ENCODE measurements at places on chromosomes 6 and 20.

- peak; percentile 82 for DNase-seq
Measured at GRCh38 chr20:47682028-47682783, 103.1 kb downstream of the SULF2 start.

- no peak for DNase-seq
Measured at GRCh38 chr6:168584671-168585070, 143.7 kb downstream of the SMOC2 start.

DNA sequence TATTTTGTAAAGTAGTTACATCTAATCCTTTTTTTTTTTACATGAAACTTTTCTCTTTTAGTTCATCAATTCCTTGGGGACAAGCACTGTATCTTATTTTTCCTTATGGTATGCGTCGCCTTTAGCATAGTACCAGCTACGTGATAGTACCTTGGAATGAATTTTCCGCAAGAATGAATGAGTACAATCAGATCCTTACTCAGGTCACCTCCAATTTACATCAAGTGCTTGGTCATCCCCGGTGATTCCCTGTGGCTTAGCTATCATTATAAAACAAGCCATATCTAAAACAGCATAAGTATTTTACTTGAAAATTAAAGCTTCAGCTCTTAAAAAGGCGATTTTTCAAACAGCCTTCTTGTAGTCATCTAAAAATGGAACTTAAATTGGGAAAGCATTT lies 680.4 kb upstream of the MAP3K7 start:
- DNase-seq: no peak

GRCh38 chr20:9440892-9441291 lies 73.5 kb upstream of the LAMP5 start:
- no peak for DNase-seq

DNA sequence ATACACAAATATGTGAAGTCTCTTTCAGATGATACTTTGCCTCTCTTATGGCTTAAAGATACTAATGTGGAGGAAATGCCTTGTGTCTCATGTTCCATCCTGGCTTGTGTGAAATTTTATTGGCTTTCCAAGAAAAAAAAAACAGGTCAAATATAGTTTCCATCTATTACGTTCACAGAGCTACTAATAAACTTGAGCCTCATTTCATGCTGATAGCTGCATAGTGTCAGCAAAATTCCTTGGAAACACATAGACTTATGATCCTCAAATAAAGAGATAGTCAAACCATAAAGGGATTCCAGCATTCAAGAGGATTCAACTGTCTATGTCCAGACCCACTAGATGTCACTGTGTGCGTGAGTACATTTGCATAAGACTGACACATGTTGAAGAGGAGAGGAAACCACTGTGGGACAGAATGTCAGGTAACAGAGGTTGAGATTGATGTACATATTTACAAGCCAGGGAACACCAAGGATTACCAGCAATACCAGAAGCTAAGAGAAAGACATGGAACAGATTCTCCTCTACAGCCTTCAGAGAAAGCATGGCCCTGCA lies 266.6 kb downstream of the COL12A1 start:
- DNase-seq: no peak

DNA sequence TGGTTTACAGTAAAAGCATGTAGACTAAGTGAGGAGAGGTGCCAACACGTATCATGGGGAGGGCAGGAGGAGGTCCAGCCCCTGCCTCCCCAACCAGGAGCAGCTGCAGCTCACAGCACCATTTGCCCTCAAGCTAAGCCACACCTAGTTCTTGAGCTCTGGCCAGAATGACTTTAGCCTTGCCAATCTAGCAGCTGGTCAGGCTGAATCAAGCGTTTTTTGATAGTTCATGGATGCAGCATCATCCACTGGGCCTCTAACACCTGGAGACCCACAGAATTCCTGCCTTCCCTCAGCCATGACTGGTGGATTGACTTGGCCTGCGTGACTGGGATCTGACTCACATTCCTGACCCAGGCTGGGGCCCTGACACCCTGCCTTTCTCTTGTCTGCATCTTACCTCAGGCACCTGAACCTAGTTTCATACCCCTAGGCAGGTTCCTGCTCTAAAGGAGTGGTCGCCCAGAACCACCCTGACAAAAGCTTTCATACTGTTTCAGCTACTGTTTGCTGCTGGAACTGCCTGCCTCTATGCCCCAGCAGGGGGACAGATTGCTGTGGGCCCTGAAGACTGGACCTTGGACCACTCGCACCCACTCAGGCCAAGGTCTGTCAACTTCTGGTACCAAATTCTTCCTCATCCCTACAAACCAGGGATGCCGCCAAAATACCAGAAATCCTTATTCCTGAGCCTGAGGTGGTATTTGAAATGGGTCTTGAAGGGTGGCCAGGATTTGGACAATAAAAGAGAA lies 122.3 kb downstream of the QRSL1 start:
- no peak for DNase-seq

DNA sequence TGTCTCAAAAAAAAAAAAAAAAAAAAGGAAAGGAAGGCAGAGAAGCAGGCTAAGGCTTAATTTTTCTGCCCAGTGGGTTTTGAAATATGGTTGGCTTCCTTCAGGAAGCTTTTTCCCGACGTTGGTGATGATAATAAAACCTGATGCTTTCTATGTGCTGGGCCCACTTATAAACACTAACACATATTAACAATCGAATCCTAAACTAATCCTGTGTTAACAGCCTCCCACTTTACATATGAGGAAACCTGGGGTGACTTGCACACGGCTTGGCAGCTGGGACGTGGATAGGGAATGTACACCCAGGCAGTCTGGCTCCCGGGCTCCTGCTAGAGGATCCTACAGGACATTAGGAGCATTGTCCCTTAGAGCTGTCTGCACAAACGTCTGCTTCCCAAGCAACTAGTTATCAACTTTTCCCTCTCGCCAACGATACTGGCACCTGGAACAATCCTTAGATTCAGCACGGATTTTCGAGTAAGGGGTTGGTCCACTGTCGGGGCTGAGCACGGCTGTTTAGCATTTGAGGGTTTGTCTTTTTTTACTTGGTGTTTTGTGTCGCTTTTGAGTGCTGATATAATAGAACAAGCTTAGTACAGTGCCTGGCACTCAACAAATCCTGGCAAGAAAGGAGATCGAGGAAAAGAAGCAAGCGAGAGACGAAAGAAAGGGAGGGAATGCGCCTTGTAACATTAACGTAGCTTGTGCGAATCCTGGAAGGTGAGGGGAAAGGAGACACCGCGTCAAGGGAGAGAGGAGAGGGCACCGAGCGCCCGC lies 622 bp upstream of the KIZ start:
- peak; percentile 82 for DNase-seq

DNA sequence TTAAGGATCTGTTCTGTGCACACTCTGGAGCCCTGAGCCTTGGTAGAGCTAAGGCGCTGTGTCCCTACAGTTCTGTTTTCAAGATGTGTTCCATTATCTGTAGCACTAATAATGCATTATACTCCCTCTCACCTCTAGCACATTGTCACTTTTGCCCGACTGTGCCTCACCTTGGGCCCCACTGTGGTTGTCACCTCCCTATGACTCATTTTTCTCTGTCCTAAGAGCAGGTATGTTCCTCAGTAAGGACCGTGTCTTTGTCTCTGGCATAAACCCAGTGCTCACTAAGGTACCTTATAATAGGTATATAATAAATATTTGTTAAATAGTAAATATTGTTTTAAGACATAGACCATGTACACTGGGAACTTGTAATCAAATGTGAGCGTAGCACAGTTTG lies 942.5 kb upstream of the CITED2 start:
- no peak for DNase-seq

- no peak for DNase-seq
Measured at GRCh38 chr6:149278997-149279396, 38.5 kb upstream of the TAB2 start.

DNA sequence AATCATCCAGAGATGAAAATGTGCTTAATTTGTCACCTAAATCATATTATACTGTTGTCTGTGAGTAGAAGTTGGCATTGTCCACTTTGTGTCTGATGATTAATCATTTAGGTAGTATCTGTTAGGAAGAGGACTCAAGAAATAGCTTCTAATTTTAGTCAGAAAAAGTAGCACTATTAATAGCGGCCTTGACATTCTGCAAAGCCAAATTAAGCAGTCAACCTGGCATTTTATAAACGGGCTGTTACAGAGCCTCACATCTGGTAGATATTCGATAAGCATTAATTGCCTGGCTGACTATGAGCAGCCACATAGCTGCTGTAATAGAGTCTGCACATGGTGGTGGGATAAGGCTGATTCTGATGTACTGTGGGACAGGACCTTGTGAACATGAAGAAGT lies 99.5 kb downstream of the KLHL32 start:
- no peak for DNase-seq

- no peak for DNase-seq
Measured at GRCh38 chr6:167589615-167589940, 237.1 kb upstream of the AFDN start.

DNA sequence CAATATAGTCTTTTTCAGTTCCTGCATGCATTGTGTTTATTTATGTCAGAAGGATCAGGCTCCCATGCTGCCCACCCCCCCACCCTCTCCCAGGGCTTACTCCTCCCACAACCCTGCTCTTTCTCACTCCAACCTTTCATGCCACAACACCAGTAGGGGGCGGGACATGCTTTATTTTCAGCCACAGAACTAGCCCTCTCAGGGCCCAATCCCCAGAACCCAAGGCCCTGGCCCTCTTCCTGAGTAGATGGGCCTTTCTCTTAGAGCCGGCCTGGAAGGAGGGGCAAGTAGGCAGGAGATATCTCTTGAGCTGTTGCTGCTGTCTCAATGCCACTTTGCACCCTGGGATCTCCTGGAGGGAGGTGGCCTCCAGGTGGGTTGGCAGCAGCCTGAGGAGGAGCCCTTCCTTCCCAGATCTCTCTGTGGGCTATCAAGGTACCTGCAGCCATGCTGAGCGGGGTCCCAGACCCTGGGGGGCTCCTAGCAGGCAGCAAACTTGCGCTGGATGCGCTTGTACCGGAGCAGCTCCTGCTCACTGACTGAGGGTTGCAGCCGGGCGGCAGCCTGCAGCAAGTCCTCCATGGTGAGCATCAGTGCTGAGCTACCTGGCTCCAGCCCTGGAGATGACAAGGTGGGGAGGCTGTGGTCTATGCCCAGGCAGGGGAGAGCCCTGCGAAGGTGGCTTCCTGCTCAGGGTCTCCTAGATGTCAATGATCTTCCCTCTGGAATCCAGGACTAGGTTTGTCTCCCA lies 3.5 kb downstream of the GNMT start:
- peak; percentile 56 for DNase-seq

- no peak for DNase-seq
Measured at GRCh38 chr6:169639653-169640278, 62.1 kb downstream of the WDR27 start.

- DNase-seq: no peak
Measured at GRCh38 chr6:116376149-116376548, 5.4 kb downstream of the DSE start.

DNA sequence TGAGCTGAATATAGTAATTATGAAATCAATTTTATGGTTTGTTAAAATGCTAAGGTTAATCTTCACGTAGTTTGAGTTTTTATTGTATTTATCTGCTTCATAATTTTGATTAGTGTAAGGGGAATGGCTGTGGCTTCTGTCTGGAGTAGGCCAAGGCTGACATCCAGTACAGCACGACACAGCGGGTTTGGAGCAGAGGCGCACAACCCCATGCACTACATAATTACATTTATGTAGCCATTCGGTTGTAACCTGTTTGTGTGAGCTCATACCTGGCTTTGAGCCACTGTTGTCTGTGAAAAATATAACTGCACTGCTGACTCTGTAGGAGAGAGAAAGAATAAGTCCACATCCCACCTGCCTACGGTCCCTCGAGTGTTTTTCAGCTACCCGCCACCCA lies 615.5 kb downstream of the EYS start:
- no peak for DNase-seq

DNA sequence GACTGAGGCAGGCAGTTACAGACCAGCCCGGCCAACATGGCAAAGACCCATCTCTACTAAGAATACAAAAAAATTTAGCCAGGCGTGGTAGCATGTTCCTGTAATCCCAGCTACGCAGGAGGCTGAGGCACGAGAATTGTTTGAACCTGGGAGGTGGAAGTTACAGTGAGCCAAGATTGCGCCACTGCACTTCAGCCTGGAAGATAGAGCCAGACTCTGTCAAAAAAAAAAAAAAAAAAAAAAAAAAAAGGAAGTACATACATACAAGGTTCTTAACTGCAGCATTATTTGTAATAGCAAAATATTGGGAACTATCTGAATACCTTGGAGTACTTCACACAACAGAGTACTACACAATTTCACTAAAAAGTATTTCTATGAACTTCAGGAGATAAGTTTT lies 183.5 kb upstream of the OLIG3 start:
- peak; percentile 75 for DNase-seq

DNA sequence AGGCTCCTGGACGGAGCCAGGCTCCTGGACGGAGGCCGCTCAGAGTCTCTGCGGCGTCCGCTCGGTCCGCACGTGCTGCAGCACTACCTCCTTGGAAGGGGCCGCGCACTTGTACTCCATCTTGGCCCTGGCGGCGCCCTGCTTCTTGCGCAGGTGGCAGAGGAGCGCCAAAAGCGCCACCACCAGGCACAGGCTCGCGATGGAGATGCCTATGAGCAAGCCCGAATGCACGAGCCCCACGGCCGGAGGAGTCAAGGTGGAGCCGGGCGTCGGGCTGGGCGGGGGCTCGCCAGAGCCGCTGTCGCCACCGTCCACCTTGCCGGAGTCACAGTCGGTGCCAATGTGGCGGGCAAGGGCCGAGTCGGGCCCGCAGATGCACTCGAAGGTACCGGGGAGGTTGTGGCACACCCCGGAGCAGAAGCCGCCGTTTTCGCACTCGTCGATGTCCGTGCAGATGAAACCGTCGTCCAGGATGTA lies 1.7 kb downstream of the THBD start:
- peak; percentile 89 for DNase-seq

DNA sequence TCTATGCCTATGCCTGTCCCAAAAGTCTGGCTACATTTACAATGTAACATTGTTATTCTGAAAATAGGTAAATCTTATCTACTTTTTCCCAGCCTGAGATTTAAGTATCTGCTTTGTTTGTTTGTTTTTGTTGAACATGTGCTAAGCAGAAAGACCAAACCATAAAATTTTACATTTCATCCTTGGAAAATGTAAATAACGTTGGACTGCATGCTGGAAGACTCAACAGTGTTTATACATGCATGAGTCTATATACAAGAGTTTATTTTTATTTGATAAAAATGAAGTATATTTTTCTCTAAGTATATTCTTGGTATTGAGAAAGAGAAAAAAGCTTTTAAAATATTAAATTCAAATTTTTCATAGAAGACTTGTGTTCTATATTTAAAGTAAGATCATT lies 12.1 kb upstream of the PDE10A start:
- no peak for DNase-seq

GRCh38 chr6:73339340-73339739 lies 14.7 kb downstream of the DPPA5 start:
- DNase-seq: no peak
